ENCODE measurements at places on chromosomes 11 and 22. TPM values are rescaled to one million over a fixed set of nuclear protein-coding genes. Genes with fewer than 3 reads are reported as not detected.

Gene NOX4
- total RNA-seq: 4.1 TPM

Gene OR51E2
- not detected for total RNA-seq

Gene PHLDB1
- 20.8 TPM for total RNA-seq

Gene ZNHIT2
- 7.5 TPM for total RNA-seq

Gene MRGPRE
- total RNA-seq: not detected

Gene PDE3B
- 11.4 TPM for total RNA-seq

Gene ALX4
- 0.08 TPM for total RNA-seq

GRCh38 chr22:19818324-19819207 is 36.1 kb downstream of the GNB1L start:
- no peak for DNase-seq

GRCh38 chr22:40401981-40402406 is 31.6 kb downstream of the SGSM3 start:
- no peak for DNase-seq

GRCh38 chr11:111162305-111162704 is 83.2 kb upstream of the POU2AF2 start:
- no peak for DNase-seq

GRCh38 chr11:110830747-110831146 is 118.5 kb upstream of the ARHGAP20 start:
- no peak for DNase-seq

Data from SK-MEL-5 (cell line).